ENCODE measurements at places on chromosomes 16 and 17.

GRCh38 chr17:74190807-74191406, 12.6 kb upstream of the RPL38 start:
- no peak for DNase-seq

GRCh38 chr17:63309021-63309420, 137.1 kb downstream of the CYB561 start:
- DNase-seq, result no peak

- DNase-seq, result peak; percentile 70
These were observed 1.7 kb upstream of the DLX3 start for GRCh38 chr17:49996495-49997300.

DNA sequence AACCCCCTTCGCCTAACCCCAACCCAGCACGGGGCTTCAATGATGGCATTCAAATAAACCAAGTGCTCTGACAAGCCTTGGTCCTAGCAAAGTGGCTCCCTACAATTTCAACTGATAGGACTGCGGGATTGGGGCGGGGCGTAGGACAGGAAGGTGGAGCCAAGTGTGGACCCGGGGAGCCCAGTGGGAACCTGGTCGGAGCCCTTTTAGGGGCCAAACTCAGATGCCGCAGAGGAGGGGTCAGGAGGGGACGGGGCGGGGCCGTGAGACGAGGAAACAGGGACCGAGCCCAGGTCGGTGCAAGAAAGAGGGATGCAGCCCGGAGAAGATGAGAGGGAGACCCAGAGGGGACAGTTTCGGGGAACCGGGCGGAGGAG, 13.2 kb upstream of the CDIPT start:
- DNase-seq, result no peak

DNA sequence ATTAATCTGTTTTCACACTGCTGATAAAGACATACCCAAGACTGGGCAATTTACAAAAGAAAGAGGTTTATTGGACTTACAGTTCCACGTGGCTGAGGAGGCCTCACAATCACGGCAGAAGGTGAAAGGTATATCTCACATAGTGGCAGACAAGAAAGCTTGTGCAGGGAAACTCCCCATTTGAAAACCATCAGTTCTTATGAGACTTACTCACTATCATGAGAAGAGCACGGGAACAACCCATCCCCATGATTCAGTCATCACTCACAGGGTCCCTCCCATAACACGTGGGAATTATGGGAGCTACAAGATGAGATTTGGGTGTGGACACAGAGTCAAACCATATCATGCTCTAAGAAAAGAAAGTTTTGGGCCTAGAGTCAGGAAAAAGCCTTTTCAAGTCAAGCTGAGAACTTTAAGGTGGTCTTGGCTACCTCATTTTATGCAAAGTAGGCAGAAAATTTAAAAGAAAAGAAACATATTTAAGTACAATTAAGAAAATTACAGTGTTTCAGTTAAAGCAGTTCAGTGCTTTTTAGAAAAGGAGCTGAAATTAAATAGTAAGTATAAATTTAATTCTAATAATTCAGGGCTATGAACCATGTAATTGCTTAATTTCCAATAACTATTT, 24.9 kb upstream of the CRYM start:
- DNase-seq, result no peak

GRCh38 chr17:9115214-9116191, 94.2 kb downstream of the NTN1 start:
- no peak for DNase-seq

- DNase-seq, result no peak
These were observed 17.7 kb downstream of the TCF25 start for GRCh38 chr16:89890886-89891657.

DNA sequence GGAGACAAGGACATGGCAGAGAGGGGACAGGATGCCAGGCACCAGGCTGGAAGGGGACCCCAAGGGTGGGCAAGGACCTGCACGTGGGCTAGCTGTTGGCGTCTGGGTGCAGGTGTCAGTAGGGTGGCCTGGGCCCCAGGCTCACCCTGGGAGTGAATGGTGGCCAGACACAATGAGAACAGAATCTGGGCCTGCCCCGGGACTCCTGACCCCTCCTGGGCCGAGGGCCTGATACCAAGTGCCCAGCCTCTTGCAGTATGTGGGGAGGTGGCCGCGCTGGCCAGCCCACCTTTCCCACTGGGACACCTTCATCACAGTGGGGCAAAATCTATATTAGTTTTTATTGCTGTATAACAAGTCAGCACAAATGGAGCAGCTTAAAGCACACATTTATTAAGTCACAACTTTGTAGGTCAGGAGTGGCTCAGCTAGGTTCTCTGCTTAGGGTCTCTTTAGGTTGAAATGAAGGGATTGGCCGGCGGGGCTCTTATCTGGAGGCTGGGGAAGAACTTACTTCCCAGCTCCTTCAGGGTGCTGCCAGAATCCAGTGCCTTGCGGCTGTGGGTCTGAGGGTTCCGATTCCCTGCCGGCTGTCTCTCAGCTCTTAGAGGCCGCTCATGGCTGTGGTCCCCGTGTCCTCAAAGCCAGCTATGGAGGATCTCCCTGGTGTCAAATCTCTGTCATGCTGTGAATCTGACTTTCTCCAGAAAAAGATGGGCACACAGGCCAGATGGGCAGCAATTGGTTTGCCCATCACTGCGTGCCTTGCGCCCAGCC, 3.6 kb downstream of the PRSS33 start:
- no peak for DNase-seq

GRCh38 chr16:75922250-75922649, 196.0 kb upstream of the CPHXL start:
- DNase-seq, result no peak

DNA sequence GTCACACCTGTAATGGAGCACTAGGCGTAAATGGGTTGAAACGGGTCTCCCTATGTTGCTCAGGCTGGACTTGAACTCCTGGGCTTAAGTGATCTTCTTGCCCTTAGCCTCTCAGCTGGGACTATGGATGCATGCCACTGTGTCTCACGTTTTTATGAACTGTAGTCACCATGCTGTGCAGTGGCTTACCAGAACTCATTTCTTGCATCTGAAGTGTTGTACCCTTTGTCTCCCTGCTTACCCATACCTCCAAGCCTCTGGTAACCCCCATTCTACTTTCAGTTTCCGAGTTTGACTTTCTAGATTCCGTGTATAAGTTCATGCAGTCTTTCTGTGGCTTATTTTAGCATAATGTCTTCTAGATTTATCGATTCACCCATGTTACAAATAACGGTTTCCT, 7.7 kb downstream of the PYCARD start:
- DNase-seq, result no peak

- DNase-seq, result no peak
These were observed 16.1 kb upstream of the SREBF1 start for GRCh38 chr17:17852930-17853329.

- DNase-seq, result no peak
These were observed 37.9 kb upstream of the BHLHA9 start for GRCh38 chr17:1232331-1232730.

DNA sequence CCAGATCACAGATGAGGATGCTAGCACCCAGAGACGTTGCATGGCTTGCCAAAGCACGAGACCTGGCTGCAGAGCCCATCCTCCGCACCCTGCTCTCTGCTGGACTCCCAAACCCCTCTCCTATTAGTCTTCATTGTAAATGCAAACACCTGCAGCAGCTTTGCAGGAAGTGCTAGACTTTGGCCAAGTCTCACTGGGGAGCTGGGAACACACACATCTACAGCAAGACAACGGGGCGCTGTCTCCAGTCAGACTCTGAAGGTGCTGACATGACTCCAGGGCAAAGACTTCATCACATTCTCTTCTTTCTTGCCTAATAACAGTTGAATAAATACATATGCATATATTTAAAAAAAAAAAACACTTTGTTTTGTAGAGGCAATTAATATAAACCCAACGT, 43.8 kb downstream of the CYTH1 start:
- DNase-seq, result no peak

- DNase-seq, result peak; percentile 54
These were observed 7.1 kb upstream of the FTSJ3 start for GRCh38 chr17:63834431-63835166.

DNA sequence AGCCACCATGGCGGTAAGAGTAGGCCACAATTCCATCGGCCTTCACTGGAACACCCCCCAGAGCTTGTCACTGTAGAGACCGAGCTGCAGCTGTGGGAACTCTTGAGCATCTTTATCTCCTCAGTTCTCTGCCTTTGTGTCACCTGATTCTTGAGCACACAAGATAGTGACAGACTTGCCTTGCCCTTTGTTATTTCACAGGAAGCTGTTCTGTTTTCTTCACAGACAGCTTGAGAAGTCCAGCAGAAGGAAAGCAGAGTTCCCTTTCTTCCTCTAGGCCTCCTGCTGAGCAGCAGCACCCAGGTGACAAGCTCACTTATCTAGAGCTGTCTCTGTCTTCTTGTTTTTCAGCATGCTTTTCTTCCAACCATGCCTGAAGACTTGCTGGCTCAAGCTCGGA, 38.4 kb upstream of the ENDOV start:
- no peak for DNase-seq

GRCh38 chr16:23016368-23016767, 132.9 kb downstream of the USP31 start:
- DNase-seq, result no peak

DNA sequence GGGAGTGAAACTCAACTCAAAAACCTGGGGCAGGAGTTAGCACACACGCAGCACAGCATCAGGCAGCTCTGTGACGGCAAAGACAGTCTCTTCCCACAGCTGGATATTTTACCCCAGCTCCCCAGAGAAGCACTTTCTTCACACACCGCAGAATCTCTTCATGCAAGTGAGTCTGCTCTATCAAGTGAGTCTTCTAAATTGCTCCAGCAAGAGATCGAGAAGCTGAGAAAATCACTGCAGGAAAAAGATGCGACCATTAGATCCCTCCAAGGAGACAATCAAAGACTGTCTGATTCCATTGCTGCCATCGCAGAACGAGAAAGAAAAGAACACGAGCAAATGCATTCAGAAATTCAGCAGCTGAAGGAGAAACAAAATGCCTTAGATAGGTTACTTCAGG, 16.9 kb upstream of the LCMT1 start:
- no peak for DNase-seq

GRCh38 chr17:68249354-68249765, 1.5 kb downstream of the AMZ2 start:
- no peak for DNase-seq

GRCh38 chr17:66625311-66625767, 209.6 kb upstream of the CACNG5 start:
- no peak for DNase-seq

- DNase-seq, result no peak
These were observed 26.1 kb downstream of the BCL7C start for GRCh38 chr16:30867747-30868146.

- DNase-seq, result no peak
These were observed 27.1 kb upstream of the GCSH start for GRCh38 chr16:81123092-81123852.

DNA sequence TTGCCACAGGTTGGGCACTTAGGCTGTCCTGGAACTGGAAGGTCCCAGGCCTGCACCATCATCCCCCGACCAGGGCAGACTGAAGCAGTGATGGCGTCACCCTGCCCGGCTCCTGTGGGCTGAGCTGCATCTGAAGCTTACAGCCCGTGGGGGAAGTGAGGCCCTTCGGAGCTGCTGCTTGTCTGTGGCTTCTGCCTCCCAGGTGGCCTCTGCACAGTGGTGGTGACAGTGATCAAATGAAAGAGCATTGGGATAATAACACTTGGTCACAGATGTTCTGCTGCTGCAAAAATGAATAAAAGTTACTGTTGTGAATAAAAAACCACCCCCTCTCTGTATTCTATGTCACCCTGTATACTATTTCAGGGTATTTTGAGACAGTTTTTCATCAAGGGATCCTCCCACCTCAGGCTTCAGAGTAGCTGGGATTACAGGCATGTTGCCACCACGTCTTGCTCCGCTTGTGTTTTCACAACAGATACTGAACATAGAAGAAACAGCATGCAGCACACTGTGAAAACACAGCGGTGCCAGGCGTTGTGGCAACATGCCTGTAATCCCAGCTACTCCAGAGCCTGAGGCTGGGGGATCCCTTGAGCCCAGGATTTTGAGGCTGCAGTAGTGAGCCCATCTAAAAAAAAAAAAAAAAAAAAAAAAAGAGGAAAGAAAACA, 165.0 kb downstream of the LGALS9B start:
- no peak for DNase-seq

GRCh38 chr17:1639549-1640180, 5.9 kb downstream of the SCARF1 start:
- no peak for DNase-seq

- DNase-seq, result no peak
These were observed 169.1 kb downstream of the WSCD1 start for GRCh38 chr17:6239241-6239798.

- no peak for DNase-seq
These were observed 63.7 kb upstream of the LYRM9 start for GRCh38 chr17:27956601-27957445.

DNA sequence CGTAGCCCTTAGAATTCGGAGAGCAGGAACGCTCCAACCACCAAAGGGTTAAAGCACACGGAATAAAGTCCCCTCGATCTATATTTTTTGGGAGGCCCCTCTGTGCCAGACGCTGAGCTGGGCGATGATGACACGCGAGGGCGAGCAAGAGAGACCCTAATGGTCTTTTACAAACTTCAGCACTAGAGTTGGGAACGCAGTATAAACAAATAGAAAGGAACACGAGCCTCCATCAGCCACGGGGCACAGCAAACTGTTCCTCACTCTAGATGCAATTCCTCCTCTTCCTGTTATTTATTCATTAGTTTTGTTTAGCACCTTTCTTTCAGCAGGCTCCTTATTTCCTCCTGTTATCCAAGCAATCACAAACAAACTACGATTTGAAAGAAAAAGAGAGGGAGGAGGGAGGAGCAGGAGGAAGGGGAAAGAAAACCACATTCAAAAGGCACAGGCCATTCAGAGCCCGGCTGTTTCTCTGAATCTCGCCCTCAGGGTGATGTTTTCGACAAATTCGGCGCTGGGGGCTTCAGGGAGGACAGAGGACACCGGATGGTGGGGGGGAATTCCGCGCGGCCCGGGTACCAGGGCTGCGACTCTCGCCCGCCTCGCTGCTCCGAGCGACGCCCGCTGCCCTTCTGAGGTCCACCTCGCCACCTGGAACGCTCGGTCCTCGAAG, 1.6 kb downstream of the TOX3 start:
- no peak for DNase-seq

DNA sequence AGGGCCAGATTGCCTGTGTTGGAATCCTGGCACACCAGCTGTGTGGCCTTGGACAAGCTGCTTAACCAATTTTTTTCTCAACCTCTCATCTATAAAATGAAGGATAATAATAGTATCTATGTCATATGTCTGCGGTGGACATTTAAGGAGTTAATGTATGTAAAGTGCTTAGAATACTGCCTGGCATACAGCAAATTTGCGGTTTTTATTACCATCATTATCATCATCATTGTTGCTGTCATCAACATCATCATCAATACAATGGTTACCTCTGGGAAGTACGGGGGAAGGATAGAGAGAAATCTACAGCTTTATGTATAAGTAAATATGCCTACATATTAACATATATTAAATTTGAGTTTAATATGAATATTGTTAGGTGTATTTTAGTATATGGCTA, 37.1 kb upstream of the COX10 start:
- DNase-seq, result no peak

GRCh38 chr17:74478420-74479100, 12.1 kb downstream of the CD300A start:
- no peak for DNase-seq

DNA sequence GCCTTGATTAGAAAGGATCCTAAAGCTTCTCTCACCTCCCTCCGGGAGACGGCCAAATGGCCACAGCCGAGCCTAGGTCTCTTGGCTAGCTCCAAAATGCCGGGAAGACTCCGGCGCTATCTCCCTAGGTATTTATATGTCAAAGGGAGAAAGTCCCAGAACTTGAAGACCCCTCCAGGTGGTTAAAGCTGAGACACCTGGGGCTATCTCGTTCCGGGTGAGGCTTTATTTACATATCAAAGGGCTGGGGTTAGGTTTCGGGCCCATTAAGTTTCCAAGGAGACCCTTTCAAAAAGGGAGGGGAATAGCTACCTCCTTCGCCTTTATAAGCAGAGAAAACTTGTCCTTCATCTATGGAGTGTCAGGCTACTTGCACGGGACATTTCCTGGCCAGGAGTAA, 70.9 kb upstream of the KIFC3 start:
- no peak for DNase-seq

All from effector memory CD8-positive, alpha-beta T cell (primary cell).